ENCODE measurements at places on chromosomes 6 and 20.

GRCh38 chr20:57625181-57625958 lies 5.1 kb upstream of the ZBP1 start:
- ATAC-seq = no peak

DNA sequence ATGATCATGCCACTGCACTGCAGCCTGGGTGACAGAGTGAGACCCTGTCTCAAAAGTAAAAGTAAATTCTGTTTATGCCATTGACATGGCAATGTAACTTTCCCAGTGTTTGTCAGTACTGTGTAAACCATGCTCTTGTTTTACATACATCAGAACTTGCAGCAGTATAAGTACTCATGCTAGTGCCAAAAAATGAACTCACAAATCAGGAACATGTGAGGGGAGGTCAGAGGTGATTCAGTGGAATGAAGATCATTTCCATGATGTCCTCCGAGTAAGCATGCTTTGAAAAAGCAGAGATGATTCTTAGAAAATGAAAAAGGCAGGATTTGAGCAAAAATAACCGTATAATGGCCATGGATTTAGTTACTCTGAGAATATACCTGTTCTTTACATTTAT lies 81.9 kb downstream of the ANKS1A start:
- peak; percentile 73 for ATAC-seq

DNA sequence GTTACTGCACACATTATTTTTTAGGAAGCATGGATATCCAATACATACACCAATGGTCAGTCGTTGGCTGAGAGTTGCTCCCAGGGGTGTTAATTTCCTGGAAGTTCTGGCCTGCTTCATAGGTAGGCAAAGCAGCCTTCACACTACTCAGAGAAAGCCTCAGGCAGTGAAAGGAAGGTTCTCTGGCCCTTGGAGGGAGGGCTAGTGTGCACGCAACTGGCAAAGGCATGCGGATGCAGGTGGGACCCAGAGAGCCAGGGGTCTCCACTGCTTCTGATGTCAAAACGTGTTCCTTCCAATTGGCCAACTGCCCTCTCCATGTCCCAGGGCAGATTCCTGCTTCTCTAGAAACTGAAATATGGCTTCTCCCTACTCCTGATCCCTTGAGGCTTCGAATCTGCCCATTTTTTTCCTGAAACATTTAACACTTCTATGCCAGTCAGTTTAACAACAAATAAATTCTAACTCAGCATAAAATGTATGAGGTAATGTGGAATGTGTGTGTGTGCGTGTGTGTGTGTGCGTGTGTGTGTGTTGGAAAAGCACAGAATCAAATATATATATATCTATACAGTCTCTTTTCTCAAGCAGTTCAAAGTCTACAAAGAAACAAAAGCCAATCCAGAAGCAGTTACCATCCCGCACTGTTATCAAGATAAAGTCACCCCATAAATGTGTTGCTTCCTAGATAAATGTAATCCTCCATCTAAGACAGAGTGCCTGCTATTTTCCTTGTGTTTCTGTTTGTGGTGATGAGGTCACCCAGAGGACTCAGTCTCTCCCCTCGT lies 94.0 kb upstream of the HIVEP1 start:
- peak; percentile 62 for ATAC-seq

DNA sequence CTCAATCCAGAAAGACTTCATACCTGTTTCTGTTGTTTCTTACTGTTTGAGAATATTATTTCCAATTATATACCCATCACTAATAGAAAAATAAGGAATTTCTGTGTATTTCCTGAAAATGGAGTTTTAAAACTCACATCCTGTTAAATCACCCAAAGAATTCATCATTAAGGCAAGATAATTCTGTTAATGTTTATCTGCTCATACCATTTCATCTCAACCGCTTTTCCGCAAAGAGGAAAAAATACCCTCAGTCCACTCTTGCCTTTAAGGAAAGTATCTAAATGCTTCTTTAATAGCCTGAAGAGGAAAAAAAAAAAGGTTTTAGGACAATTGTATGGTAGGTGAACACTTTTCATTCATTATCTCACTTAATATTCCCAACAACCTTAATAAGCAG lies 7.3 kb downstream of the TPMT start:
- ATAC-seq = no peak

DNA sequence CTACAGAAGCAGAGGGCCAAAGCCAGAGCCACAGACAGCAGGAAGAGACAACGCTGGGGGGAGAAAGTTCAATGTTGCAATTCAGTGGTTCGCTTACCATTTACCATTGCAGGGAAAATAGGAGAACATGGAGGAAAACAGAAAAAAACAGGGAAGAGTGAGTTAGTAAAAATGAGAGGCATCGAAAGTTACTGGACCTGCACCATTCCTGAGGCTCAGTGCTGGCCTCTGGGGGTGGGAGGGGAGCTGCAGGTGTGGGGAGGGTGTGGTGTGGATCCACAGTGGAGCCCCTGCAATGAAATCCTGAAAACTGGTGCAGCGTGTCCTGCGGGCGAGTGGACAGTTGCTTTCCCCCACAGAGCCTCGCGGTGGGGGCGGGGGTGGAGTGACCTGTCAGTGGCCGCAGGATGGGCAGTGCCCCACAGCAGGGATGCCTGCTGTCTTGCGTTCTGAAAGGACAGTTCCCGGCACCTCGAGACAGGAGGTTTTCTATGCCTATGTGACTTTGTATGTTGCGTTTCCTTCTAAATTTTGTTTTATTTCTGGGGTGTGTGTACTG lies 5.7 kb downstream of the TMEM181 start:
- no peak for ATAC-seq

- no peak for ATAC-seq
These were observed 19.8 kb downstream of the COL20A1 start for GRCh38 chr20:63312690-63313348.
